ENCODE measurements at places on chromosomes 2 and 18.

DNA sequence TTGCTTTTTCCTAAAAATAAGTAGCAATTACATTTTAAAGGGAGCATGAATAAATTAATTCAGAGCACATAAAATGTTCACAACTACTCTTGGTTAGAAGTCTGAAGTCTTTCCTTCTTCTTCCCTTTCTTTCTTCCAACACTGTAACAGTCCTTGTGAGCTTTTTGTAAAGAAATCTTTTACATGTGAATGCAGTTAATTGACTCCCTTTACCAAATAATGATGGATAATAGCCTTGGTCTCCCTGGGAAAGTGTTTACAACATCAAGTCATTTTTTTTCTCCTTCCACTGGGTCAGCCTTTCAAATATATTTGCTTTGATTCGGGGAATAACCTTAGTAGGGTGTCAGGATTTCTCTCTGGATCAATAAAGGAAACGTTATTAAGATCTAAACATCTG is 39.1 kb downstream of the CALCRL start:
- no peaks in the 10 kb centered on the region for H3K27me3 ChIP-seq
- H3K4me3 ChIP-seq = no peak overlapping the region
- no peak overlapping the region for H3K27ac ChIP-seq
- no peak for DNase-seq
- peaks cover 11% of the 10 kb centered on the region for H3K36me3 ChIP-seq

DNA sequence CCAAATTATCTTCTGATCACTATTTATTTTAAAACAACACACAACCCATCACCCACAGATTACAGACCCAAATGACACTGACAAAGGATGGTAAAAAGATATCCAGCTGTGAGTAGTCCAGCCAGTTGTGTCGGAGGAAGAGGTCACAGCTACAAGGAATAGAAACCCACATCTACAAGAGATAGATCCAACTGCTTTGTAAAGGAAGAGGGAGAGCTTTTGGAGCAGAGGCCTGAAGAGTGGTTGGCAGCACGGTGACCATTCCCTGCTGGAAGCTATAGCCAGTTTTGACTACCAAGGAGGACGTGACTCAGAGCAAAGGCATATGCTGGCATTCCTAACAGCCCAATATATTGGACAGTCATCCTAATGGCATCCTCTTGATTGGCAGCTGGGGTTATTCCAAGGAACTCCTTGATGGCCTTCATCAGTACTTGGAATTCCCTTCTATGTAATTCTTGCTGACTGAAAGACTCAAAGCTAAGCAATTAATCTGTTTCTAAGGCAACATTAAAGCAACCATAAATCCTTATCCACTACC is 17.1 kb downstream of the SLC8A1 start:
- no peak overlapping the region for H3K27ac ChIP-seq
- H3K4me3 ChIP-seq = no peak overlapping the region
- no peaks in the 10 kb centered on the region for H3K27me3 ChIP-seq
- DNase-seq = no peak
- H3K36me3 ChIP-seq = no peaks in the 10 kb centered on the region

- no peaks in the 10 kb centered on the region for H3K27me3 ChIP-seq
- H3K27ac ChIP-seq = no peak overlapping the region
- H3K36me3 ChIP-seq = no peaks in the 10 kb centered on the region
- no peak overlapping the region for H3K4me3 ChIP-seq
- no peak for DNase-seq
Observed at GRCh38 chr18:65735155-65735554, 15.7 kb upstream of the CDH7 start.

- no peak for DNase-seq
- H3K4me1 ChIP-seq = peaks cover 39% of the 10 kb centered on the region
- H3K36me3 ChIP-seq = no peaks in the 10 kb centered on the region
- no peak overlapping the region for H3K4me3 ChIP-seq
- H3K27ac ChIP-seq = no peak overlapping the region
Observed at GRCh38 chr2:168519534-168520308, 63.6 kb downstream of the CERS6 start.

- H3K4me1 ChIP-seq = no peaks in the 10 kb centered on the region
- H3K36me3 ChIP-seq = no peaks in the 10 kb centered on the region
- no peak overlapping the region for H3K27ac ChIP-seq
- no peak for DNase-seq
- no peaks in the 10 kb centered on the region for H3K27me3 ChIP-seq
- no peak overlapping the region for H3K4me3 ChIP-seq
Observed at GRCh38 chr2:80145499-80145898, 159.1 kb downstream of the LRRTM1 start.

- H3K27me3 ChIP-seq = no peaks in the 10 kb centered on the region
- peak overlapping the region; percentile 91 for H3K4me3 ChIP-seq
- H3K27ac ChIP-seq = peak overlapping the region; percentile 87
Observed at GRCh38 chr2:201070948-201071478, 458 bp downstream of the HYCC2 start.

Data from natural killer cell treated with Interleukin-12 subunit alpha and Interleukin-12 subunit beta and Interleukin-15 and Interleukin-18, amount 100 ng/mL, for 72 hours (primary cell).